ENCODE measurements at places on chromosomes 7 and 10.

GRCh38 chr10:122311716-122312115, 40.6 kb downstream of the BTBD16 start:
- DNase-seq = no peak

DNA sequence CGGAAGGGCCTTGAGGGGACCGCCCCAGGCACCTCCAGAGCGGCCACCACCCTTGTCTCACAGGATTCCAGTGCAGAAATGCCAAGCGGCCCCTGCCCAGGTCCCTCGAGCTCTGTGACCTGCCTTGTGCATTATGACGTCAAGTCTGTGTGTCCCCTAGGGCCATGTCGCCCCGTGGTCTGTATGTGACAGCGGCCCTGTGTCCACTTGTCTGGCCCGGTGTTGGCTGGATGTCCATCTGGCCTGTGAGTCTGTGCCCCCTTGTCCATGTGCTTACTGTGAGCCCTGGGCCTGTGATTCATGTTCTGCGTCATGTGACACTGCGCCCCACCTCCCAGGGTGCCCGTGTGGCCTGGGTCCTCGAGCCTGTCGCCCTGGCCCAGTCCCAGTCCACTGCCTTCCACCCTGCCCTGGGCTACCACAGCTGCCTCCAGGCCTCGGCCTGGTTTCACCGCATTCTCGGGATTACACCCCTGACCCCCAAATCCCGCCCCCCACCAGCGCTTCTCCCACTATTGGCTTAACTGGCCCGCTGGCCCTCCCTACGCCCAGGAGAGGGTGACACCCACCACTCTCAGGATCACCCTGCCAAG, 66.6 kb upstream of the ZNF722 start:
- DNase-seq = no peak

DNA sequence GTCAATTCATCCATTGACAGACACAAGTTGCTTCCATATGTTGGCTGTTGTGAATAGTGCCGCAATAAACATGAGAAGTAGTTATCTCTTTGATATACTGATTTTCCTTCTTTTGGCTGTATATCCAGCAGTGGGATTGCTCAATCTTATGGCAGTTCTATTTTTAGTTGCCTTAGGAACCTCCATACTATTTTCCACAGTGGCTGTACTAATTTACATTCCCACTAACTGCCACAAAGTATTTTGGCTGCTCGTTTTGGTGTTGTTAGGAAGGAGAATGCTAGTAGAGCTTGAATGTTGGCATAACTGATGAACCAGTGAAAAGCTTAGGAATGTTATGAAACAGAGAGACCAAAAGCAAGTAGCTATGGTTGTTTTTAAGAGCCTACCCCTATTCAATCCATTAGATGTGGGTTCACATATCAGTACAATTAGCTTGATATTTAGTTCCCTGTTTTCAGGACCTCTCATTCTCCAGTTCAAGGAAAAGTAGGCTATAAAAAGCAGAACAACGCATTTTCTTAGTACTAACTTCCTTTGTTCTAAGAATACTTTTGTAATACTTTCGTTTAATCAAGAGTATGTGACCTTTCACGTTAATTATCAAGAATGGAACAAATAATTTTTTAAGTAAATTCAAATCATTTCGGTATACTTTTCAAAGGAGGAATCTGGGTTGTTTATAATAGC, 100.3 kb downstream of the FAS start:
- DNase-seq = no peak

GRCh38 chr7:100024020-100024619, 8.7 kb downstream of the ZKSCAN1 start:
- DNase-seq = no peak

DNA sequence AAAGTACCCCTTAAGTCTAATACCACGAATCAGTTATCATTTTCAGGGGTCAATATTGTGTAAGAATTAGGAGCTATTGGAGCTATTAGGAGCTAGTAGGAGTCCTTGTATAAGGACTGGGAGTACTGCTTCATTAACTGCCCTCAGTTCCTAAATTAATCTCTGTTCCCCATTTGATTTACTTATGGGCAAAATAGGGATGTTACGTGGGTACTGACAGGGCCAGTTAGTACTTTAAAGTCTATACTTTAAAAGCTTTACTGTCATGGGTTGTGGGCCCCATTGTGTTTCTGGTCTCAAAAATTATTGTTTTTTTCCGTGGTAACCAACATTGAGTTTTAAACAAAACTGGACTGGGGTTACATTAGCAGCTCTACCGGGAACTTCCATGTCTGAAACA, 60.3 kb downstream of the PRKAR2B start:
- DNase-seq = no peak

DNA sequence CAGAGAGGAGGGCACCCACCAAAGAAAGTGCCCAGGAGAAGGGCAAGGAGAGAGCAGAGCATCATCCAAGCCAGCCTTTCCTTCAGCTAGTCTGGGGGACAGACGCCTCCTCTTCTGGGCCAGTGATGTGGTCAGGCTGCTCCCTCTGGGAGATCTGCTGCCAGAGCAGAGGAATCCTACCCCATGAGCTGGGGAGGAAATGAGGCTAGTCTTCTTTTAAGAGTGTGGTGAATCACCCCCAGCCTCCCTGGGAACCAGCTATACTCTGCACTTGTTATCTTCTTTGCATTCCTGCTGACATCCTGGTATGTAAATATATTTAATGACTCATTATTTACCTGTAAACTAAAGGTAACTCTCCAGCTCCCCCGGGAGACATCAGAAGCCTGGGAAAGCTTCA, 41.6 kb upstream of the EPHB6 start:
- no peak for DNase-seq

- DNase-seq = no peak
Observed at GRCh38 chr10:48699011-48699627, 14.4 kb downstream of the WDFY4 start.

All from stimulated activated naive CD8-positive, alpha-beta T cell treated with anti-CD3 and anti-CD28 coated beads, Interleukin-15, Interleukin-2, amounts not matched to agents 100 U/mL and 50 U/mL, for 24 hours (primary cell).